ENCODE measurements at places on chromosomes 4 and X.

- DNase-seq: peak; percentile 68
These were observed at the start of gene SLC4A4 for GRCh38 chr4:71338846-71339593. TSS of gene SLC4A4 (plus strand) at chr4:71339020.

DNA sequence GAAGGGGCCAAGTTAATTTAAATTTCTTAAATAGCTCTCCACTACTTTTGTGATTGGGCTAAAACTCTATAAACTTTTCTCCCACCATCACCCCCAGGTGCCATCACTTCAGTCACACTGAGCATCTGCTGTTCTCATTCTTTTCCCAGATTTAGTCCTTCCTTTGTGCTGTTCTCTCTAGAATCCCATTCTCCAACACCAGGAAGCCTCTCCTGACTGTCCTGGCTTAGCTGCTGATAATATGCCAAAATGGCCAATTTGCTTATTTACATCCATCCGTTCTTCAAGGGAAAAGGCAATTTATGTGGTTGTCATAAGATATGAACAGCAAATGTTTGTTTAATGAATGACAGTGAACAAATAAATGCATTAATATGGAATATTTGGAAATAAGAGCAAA, 44.1 kb downstream of the FGFBP1 start:
- DNase-seq: no peak

- DNase-seq: no peak
These were observed 15.0 kb downstream of the RADX start for GRCh38 chrX:106626789-106627188.

GRCh38 chrX:13014111-13015096, 30.0 kb downstream of the FAM9C start:
- DNase-seq: peak; percentile 32

- peak; percentile 0 for DNase-seq
These were observed 38.5 kb upstream of the POU3F4 start for GRCh38 chrX:83469551-83469950.

- peak; percentile 65 for DNase-seq
These were observed 19.7 kb downstream of the RWDD4 start for GRCh38 chr4:183639291-183639690.

Measured in fibroblast of skin of back (primary cell).